ENCODE measurements at places on chromosomes 6 and 20.

DNA sequence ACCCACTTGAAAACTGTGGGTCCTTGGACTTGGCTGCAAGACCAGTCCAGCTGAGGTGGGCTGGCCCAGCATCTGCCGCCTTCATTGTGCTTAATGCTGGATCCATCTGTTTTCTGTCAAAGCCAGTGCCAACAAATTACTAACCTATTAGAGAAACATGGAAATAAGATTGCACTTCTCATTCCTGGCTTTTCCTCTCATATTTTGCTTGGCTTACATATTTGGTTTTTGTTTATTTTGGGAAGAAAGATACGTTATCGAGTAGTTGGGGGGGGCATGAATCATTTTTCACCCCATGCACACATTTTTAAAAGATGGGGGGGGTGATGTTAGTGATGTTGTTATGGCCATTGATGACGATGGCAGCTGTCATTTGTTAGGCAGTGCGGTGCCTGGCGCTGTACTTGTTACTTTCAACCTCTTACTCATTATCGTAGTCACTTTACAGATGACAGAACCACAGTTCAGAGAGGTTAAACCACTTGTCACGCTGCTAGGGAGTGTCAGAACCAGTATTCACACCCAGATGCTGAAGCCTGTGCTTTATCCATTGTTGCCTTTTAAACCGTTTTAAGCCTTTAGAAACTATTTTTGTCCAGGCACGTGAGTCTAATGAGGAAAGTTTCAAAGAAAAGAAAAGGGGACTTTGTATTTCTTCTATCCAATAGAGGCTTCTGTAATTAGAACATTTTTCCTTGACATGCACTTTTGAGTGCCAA lies 180.0 kb downstream of the TMEM242 start:
- peak; percentile 71 for DNase-seq

GRCh38 chr20:59125836-59126235 lies 37.8 kb upstream of the ZNF831 start:
- no peak for DNase-seq

GRCh38 chr6:4264081-4264480 lies 128.7 kb upstream of the ECI2 start:
- DNase-seq = no peak

DNA sequence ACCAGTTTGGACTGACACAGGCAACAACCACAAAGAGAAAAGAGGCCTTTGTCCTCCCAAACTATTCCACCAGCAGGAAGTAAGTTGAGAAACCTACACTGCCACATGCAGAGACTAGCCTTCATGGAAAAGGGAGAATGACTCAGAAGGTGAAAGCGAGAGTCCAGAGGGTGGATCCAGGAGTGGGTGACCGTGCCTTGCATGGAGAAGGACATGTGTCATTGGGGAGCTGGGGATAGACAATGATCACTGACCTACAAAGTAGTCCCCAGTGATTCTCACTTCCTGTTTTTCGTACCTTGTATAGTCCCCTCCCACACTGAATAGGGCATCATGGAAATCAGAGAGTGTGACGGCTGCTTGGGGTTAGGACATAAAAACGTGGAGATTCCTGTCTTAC lies 91.9 kb downstream of the MYLK4 start:
- no peak for DNase-seq

DNA sequence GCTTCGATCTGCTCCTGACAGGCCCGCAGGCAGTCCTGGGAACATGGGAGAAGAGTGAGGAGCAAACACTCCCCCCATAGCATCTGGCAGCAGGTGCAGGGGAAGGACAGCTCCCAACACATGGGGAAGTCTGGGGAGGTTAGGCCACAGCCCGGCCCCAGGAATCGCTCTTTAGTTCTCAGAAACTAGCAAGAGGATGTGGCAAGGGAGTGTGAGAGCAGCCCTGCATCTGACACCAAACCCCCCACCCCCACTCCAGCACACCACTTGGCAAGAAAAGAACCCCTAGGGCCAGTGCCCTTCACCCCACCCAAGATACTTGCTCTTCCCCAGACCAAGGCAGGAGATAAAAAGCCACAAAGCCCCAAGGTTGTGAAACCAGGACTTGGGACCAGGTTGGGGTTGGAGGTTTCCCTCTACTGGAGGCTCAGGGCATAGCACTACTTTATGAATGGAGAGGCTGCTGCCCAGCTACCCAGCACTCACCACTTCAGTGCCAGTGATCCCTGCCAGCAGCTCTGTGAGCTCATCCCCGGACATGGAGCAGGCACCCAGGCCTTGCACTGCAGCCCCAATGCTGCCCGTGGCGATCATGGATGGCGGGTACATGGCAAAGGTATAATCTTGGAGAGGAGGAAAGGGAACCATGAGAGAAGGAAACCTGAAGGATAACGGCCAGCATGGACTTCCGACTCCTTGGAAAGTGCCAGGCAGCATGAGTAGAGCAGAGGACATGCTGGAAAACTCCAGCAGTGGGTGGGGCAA lies 5.4 kb downstream of the CCND3 start:
- peak; percentile 65 for DNase-seq

DNA sequence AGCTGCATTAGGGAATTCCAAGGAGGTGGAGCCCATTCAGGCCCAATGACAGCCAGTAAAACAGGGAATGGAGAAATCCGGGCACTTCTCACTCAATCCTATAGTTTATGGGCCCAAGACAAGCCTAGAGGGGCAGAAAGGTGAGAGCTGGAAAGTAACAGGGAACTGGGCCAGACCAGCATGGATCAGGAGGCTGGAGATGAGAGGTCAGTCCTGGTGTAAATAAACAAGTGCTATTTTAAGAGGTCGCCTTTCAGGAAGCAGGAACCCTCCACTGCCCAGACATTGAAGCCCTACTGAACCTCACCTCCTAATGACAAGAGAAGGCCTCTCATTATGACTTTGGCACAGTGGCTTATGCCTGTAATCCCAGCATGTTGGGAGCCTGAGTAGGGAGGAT lies 57.2 kb upstream of the TGM3 start:
- DNase-seq = no peak

DNA sequence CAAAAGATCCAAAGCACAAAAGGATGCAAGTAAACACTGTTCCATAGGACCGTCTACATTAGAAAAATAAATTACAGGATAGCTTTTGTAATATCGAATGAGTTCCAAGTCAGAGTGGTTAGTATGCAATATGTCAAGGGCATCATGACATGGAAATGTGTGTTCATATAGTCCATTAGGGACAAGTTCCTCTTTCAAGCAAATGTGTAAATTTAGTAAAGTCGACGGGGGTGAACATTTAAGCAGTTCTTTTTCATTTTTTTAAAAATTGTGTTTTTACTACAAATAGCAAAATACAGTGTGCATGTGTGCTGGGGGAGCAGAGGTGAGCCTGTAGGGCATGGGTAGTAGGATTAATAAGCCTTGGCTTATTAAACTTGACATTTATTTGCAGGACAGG lies 359.0 kb downstream of the ESR1 start:
- DNase-seq = no peak

- no peak for DNase-seq
Observed at GRCh38 chr6:54817236-54817635, 29.3 kb upstream of the FAM83B start.

- no peak for DNase-seq
Observed at GRCh38 chr6:41637194-41638001, 870 bp upstream of the MDFI start.

DNA sequence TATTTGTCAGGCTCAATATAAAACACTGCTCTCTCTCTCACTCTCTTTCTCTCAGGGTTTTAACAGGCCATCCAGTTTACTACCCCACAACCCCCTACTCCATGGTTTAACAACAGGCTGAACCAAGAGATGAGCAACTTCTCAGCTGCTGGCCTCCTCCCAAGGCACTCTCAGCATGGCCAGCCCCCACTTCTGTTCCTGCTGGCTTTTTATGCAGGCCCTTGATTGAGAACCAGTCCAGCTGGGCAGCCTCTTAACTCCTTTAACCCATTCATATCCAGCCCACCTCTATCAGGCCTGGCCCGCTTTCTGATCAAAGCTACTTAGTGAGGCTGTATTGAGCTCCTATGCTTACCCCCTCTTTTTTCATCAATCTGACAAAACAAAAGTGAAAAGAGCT lies 346.8 kb upstream of the POU3F2 start:
- no peak for DNase-seq

DNA sequence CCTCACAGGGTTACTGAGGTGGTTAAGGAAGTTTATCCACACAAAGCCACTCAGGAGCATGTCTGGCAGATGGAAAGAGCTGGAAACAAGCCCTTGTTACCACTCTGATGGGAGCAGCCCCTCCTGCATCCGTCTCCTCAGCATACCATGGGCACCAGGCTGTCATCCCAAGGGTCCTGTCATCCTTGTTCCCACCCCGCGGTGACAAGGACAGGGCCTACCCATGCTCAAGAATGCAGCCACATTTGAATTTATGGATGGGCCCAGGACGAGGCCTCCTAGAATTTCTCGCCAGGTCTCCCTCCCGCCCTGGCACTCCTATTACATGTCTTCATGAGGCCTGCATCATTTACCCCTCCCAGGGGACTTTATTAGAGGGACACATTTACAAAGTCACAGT lies 60.0 kb downstream of the NPEPL1 start:
- no peak for DNase-seq

DNA sequence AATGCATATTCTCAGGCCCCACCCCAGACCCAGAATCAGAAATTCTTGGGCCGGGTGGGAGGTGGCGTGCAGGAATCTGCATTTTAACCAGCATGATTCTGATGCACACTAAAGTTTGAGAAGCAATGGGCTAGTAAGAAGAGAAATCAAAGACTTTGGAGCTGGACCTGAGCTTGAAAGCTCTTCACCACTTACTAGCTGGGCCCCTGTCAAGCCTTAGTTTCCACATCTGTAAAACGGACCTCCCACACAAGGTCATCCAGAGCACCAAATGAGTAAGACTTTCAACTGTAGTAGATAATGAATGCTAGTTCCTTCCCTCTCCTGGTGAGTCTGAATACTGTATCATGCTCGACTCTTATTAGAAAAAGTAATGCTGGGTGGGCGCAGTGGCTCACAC lies 87.0 kb downstream of the TBC1D7 start:
- DNase-seq = no peak

DNA sequence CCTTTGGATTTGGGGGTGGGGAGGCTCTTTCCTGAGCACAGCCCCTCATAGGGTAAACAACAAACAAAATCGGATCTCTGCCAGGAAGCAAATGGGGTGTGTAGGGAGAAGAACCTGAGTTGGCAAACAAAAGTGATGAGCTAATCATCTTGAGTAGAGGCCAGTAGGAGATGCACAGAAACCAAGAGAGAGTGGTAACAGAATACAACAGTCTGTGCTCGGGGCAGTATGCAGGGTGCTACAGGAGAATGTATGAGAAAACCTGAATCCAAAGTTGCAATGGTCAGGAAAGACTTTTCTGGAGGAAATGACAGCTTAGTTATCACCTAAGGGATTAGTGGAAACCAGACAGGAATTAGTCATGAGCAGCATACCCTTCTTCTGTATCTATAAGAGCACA lies 177.8 kb downstream of the CDKAL1 start:
- no peak for DNase-seq

GRCh38 chr6:168791917-168792316 lies 350.9 kb downstream of the SMOC2 start:
- no peak for DNase-seq

DNA sequence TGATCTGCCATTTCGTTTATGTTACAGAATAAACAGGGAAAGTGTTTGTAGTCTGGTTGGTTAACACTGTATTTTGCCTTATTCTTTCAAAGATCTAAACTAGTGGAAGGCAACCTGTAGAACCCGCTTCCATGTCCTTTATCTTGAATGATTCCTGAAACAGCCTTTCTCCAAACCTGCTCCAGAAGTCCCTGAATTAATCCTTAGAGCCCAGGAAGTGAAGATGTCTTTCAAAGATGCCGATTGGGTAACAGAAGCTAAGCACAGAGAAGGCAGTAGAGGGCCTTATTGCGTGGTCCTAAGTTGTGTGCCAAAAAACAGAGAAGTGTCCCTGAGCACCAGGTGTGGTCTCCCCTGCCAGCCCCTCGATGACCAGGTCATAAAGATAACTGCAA lies 19.2 kb upstream of the ZSCAN16 start:
- no peak for DNase-seq

- DNase-seq = no peak
Observed at GRCh38 chr6:145003145-145003544, 718.0 kb downstream of the UTRN start.
